ENCODE measurements at places on chromosomes 6 and 20.

GRCh38 chr6:132499757-132500156 is 13.2 kb downstream of the STX7 start:
- no peak for DNase-seq

- DNase-seq: no peak
Observed at GRCh38 chr6:12977806-12978205, 261.2 kb downstream of the PHACTR1 start.

DNA sequence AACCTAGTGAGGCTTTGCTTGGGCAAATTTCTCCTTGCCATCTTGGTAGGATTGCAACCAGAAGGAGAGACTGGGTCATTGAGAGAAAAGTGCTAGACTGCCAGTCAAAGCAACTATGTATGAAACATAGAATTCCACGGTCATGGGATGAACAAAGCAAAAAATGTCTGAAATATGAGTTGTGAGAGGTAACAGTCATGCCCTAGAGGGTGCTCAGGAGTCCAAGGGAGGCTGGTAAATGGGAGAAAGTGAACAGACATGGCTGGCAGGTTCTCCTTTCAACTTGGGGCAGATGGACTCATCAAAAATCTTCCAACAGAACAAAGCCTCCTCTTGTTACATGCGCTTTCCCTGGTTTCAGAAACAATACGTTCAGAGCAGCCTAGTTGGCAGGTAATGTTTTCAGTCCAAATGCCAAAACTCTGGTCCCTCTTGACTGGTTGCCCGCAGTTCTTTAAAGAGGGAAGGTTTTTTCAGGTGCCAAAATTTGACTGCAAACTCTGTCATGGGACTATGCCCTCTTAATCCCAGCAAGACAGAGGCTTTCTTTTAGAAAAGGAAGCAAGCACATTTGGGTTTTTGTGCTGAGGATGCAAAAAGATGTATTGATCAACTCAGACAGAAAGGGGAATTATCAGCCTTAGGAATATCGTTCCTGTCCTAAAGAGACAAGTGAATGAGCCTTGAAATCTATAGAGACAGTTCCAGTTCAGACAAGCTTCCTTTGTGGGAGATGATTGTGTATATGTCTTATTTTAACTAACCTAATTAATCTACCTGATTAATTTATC is 68.5 kb upstream of the SASH1 start:
- no peak for DNase-seq

GRCh38 chr6:167493976-167494697 is 169.3 kb downstream of the TTLL2 start:
- no peak for DNase-seq

DNA sequence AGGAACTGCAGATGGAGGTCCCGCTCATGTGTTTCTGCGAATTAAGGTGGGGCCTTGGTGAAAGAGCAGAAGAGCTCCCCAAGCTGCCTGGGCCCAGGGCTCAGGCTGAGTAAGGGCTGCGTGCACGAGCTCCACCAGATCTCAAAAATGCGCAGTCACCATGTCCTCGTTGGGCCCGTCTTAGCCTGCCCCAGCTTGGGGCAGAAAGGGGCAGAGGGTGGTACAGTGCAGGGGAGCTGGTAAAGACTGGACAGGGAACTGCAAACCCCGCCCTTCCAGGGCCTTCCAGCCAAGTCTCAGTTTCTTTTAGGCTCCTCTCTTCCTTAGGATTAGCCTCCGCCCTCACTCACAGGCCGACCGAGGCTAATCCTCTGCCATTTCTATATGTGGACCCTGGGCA is 101.6 kb downstream of the FOXF2 start:
- no peak for DNase-seq

- DNase-seq: peak; percentile 69
Observed at GRCh38 chr6:86192123-86192522, 549.4 kb upstream of the SYNCRIP start.

DNA sequence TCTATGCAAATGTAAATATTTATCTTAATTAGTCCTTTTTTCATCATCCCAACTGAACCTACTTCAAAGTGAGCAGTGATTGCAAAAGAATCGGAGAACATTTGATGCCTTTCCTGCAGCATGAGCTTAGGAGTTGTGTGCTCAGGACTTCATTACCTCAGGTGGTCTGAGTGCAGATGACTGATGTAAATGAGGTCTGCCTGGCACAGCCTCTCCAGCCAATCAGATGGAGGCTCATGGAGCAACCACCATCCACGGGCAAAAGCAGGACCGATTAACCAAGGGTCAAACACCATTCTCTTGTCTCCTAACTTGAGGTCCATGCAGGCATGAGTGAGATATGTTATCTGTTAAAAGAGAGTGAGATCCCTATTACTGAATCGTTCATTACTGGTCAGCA is 165.7 kb upstream of the CARMIL1 start:
- DNase-seq: no peak
